Aorta (tissue), 5 donors: ENCODE measurements at places on chromosomes 5 and 9. TPM values are rescaled to one million over a fixed set of nuclear protein-coding genes. Genes with fewer than 3 reads are reported as not detected.

Gene ACOT12
- 0.18 TPM for total RNA-seq

Gene CD74
- 677 TPM for total RNA-seq

Gene TMEM215
- not detected for total RNA-seq

Gene PCDHGB3
- 9.7 TPM for total RNA-seq

Gene PRRT1B
- not detected for total RNA-seq

Gene C9orf50
- 0.30 TPM for total RNA-seq

Gene POU5F2
- 2.8 TPM for total RNA-seq

Gene MAMDC4
- total RNA-seq, result 2.4 TPM

Gene CD180
- 3.0 TPM for total RNA-seq

DNA sequence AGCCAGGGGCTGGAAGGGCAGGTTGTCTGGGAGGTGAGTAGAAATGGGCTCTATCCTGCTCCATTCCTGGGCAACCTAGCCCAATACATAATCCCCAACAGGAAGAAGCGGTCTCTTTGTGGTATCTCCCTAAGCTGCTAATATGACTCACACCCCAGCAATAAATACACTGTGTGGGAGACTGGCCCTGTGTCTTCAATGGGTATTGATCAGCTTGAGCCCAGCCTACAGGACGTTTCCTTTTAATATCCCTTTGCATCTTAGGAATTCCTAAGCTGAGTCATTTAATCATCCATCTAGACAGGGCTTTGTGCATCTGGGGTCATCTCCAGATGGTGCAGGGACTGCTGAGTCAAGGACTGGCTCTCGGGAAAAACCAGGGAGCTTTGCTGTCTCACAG lies 207.0 kb upstream of the PANK3 start:
- no peaks in the 10 kb centered on the region for H3K36me3 ChIP-seq
- no peak overlapping the region for H3K4me3 ChIP-seq
- H3K27me3 ChIP-seq, result no peaks in the 10 kb centered on the region
- no peak overlapping the region for H3K27ac ChIP-seq

DNA sequence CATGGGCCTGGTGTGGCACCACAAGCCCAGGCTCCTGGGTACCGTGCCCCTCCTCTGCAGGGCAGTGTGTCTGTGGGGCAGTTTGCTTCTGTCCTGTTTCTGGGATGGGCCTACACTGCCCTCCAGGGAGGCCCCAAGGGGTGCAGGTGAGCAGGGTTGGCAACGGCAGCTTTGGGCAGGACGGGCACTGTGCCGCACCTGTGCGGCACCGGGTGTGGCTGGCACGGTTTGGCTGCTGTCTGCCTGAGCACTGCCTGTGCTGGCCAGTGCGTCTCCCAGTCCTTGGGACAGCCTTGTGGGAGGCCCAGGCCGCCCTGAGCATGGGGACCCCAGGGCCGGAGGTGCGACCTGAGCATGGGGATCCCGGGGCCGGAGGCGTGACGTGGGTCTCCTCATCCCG lies 37.2 kb downstream of the RXRA start:
- H3K4me1 ChIP-seq, result peaks cover 8% of the 10 kb centered on the region
- no peaks in the 10 kb centered on the region for H3K27me3 ChIP-seq
- no peak overlapping the region for H3K4me3 ChIP-seq
- H3K36me3 ChIP-seq, result no peaks in the 10 kb centered on the region
- no peak for DNase-seq
- H3K27ac ChIP-seq, result no peak overlapping the region

- H3K36me3 ChIP-seq, result no peaks in the 10 kb centered on the region
- no peak within 1 kb of the TSS for H3K4me3 ChIP-seq
- DNase-seq, result peak; percentile 33
- no peaks in the 10 kb centered on the region for H3K27me3 ChIP-seq
Measured at GRCh38 chr5:1294835-1295649, at the start of gene TERT. Gene TERT (minus strand): TSS chr5:1295068. CDS start chr5:1294989, 79 bp downstream.

DNA sequence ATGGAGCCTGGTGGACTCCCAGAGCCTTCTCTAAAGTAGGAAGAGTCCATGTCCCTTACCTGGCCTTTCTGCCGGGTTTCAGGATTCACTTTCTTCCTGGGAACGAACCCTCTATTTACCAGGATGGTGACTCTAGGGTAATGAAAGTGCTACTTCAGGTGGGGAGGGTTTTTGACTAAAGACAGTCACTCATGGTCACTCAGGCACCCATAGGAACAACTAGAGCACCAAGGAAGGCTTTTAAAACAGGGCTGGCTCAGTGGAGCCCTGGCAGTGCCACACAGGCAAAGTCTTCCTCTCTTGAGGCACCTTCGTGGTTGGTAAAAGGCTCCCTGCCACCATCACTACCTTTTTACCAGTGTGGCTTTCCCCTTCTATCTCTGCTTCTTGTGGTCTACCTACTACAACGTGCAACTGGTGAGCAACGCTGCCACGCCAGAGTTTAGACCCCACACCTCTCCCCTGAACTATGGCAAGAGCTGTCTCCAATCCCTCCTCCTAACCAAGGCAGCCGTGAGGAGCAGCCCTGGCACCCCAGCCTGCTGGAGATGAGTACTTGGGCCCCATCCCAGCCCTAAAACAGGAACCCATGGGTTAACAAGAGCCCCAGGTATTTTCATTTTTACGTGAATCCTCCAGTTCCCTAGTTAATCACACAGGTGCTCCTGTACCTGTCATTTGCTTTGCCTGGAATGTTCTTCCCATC lies 3.5 kb downstream of the SURF1 start:
- DNase-seq, result no peak
- no peak overlapping the region for H3K4me3 ChIP-seq
- H3K27me3 ChIP-seq, result no peaks in the 10 kb centered on the region
- H3K4me1 ChIP-seq, result no peaks in the 10 kb centered on the region

GRCh38 chr9:134721344-134721743 lies 79.7 kb downstream of the COL5A1 start:
- H3K27ac ChIP-seq, result no peak overlapping the region
- no peaks in the 10 kb centered on the region for H3K36me3 ChIP-seq
- no peak for DNase-seq
- no peaks in the 10 kb centered on the region for H3K27me3 ChIP-seq
- no peak overlapping the region for H3K4me3 ChIP-seq
- no peaks in the 10 kb centered on the region for H3K4me1 ChIP-seq

DNA sequence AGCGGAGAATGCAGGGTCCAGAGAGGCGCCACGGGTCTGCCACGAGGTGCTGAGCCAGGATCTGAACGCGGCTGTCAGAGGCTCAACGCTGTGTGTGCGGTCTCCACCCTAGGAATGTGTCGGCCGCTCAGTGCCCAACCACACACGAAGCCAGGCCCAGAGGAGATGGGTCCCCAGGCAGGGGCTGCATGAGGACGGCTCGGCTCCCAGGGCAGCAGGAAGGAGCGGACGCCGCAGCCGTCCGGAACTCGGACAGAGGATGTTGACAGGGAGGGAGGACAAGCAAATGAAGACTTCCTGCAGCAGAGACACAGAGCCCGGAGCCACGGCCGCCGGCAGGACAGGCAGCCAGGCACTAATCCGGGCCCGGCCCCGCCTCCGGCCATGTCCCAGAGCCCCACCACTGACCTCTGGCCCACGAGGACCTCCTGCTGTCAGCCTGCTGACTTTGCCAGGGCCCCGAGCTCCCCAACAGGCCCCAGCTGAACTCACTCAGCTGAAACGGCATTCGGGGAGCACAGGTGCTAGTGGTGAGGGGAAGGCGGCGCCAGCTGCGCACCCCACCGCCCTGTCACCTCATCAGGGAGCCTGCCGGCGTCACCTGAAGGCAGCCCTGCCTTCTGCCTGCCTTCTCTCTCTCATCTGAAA lies 12.7 kb downstream of the VAV2 start:
- no peaks in the 10 kb centered on the region for H3K4me1 ChIP-seq
- H3K36me3 ChIP-seq, result no peaks in the 10 kb centered on the region
- no peak overlapping the region for H3K4me3 ChIP-seq
- no peak overlapping the region for H3K27ac ChIP-seq

GRCh38 chr5:32096891-32097595 lies 77.1 kb downstream of the GOLPH3 start:
- no peak for DNase-seq
- no peak overlapping the region for H3K4me3 ChIP-seq
- H3K27ac ChIP-seq, result no peak overlapping the region
- H3K36me3 ChIP-seq, result no peaks in the 10 kb centered on the region

GRCh38 chr9:98869078-98869745 lies 61.7 kb downstream of the GALNT12 start:
- H3K27ac ChIP-seq, result no peak overlapping the region
- H3K4me3 ChIP-seq, result no peak overlapping the region
- DNase-seq, result no peak
- H3K4me1 ChIP-seq, result no peaks in the 10 kb centered on the region
- no peaks in the 10 kb centered on the region for H3K36me3 ChIP-seq

DNA sequence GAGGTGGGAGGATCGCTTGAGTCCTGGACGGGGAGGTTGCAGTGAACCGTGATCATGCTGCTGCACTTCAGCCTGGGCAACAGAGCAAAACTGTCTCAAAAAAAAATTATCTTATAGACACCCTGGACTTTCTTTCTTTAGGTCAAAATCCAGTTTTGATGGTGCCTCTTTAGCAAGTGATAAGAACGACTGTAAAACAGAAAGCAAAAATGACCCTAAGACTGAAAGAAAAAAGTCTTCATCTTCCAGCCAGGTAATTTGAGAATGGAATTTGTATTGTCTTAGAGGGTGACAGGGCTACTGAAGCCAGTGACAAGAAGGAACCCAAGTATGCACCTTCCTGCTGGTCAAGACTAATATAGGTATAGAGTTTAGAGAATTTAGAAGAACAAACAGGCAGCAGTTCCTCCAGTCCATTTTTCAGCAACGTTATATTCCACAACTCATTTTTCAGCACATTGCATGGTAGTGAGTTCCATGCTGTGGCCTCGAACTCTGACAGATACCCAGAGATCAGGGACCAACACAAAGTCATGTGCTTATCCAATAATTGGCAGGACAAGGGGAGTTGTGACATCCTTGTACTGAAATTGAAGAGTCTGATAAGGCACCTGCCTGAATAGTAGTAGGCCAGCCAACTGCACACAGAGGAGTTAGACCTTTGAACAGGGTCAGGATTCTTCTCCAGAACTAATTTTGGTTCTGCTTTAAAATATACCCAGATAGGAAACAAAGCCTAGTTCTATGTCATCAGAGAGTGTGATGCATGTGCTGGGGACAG lies 46.5 kb downstream of the GRAMD2B start:
- peaks cover 3% of the 10 kb centered on the region for H3K4me1 ChIP-seq
- H3K4me3 ChIP-seq, result no peak overlapping the region
- H3K27ac ChIP-seq, result no peak overlapping the region
- no peaks in the 10 kb centered on the region for H3K27me3 ChIP-seq
- H3K36me3 ChIP-seq, result peaks cover 6% of the 10 kb centered on the region

GRCh38 chr5:111691508-111691907 lies 65.5 kb downstream of the NREP start:
- DNase-seq, result no peak
- no peaks in the 10 kb centered on the region for H3K4me1 ChIP-seq
- H3K4me3 ChIP-seq, result no peak overlapping the region
- no peak overlapping the region for H3K27ac ChIP-seq
- no peaks in the 10 kb centered on the region for H3K27me3 ChIP-seq

GRCh38 chr9:27665136-27665535 lies 91.9 kb upstream of the C9orf72 start:
- no peak for DNase-seq
- H3K36me3 ChIP-seq, result no peaks in the 10 kb centered on the region
- H3K27me3 ChIP-seq, result no peaks in the 10 kb centered on the region
- H3K27ac ChIP-seq, result no peak overlapping the region
- no peak overlapping the region for H3K4me3 ChIP-seq

DNA sequence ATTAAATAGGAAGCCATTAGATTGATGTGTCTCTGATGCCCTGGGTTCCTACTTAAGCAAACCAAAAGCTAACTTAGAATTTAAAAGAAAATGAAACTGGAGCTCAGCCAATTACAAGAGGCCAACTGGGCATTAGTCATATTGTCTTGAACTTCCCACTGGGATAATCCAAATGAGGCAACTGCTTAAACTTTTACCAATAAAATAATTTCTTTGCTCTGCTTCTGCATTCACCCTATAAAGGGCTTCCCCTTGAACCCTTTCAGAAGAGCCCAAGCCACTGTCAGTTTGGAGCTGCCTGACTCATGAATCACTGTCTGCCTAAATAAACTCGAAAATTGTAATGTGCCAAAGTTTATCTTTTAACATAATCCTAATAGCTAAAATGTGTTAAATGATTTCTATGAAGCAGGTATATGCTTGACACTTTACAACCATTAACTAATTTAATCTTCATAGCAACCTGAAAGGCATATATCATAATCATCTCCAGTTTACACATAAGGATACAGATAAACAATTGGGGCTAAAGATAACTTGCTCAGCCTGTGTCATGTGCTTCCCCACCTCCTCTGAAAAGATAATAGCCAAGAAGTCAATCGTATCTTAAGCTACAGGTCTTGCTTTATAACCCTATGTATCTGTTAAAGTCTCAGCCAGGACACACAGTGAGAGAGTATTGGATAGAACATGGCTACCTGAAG lies 11.5 kb downstream of the GPR150 start:
- no peak overlapping the region for H3K4me3 ChIP-seq
- DNase-seq, result no peak
- no peak overlapping the region for H3K27ac ChIP-seq
- no peaks in the 10 kb centered on the region for H3K4me1 ChIP-seq
- no peaks in the 10 kb centered on the region for H3K36me3 ChIP-seq
- H3K27me3 ChIP-seq, result no peaks in the 10 kb centered on the region

DNA sequence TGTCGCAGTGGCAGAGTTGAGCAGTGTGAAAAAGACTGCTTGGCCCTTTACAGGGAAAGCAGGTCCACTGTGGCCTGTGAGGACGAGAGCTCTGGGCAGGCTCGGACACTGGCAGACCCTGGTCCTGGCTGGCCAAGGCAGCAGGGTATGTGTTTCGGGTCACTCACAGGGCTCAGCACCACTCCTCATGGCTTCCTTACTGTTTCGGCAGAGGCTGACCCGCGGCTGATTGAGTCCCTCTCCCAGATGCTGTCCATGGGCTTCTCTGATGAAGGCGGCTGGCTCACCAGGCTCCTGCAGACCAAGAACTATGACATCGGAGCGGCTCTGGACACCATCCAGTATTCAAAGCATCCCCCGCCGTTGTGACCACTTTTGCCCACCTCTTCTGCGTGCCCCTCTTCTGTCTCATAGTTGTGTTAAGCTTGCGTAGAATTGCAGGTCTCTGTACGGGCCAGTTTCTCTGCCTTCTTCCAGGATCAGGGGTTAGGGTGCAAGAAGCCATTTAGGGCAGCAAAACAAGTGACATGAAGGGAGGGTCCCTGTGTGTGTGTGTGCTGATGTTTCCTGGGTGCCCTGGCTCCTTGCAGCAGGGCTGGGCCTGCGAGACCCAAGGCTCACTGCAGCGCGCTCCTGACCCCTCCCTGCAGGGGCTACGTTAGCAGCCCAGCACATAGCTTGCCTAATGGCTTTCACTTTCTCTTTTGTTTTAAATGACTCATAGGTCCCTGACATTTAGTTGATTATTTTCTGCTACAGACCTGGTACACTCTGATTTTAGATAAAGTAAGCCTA lies 15.7 kb downstream of the SQSTM1 start:
- peaks cover 4% of the 10 kb centered on the region for H3K36me3 ChIP-seq
- H3K27ac ChIP-seq, result no peak overlapping the region
- no peaks in the 10 kb centered on the region for H3K27me3 ChIP-seq

DNA sequence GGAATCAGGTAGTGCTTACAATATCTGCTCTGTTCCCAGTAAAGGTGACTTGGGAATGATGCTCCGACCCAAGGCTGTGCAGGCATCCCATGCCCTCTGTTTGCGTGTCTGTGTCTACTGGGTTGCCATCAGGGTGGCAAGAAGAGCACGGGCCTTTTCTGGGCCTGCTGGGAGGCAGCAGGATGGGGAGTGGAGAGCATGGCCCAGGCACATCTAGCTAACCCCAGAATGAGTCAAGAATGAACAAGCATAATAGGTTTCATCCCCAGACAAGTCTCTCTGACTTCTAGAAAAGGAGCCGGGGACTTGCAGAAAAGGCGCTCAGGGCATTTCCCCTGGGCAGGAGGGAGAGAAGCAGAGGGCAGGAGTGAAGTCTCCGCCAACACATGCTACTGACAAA lies 260.4 kb downstream of the IRX1 start:
- no peaks in the 10 kb centered on the region for H3K27me3 ChIP-seq
- no peak overlapping the region for H3K27ac ChIP-seq
- no peak overlapping the region for H3K4me3 ChIP-seq
- no peaks in the 10 kb centered on the region for H3K36me3 ChIP-seq
